ENCODE measurements at places on chromosomes 3 and 15. TPM values are rescaled to one million over a fixed set of nuclear protein-coding genes. Genes with fewer than 3 reads are reported as not detected.
A peak's percentile ranks its signal among the peaks of the same experiment; 100 is the strongest.

- peak; percentile 62 for DNase-seq
These were observed 10.0 kb downstream of the EIF2B5 start for GRCh38 chr3:184145111-184145524.

The CFAP91 gene
- 7.4 TPM for polyA plus RNA-seq

DNA sequence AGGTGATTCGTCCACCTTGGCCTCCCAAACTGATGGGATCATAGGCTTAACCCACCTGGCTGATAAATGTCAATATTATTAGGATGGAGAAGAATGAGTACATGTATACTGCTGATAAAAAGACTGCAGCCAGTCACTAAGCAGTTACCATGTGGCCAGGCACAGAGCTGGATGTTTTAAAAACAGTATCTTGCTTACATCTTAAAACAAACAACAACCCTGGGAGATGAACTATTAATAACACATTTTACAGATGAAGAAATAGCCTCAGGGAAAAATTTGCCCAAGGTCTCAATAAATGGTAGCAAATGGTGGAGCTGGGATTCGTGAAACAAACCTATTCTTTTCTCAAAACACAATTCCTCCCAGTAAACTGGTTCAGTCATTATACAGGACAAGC lies 18.1 kb downstream of the IL17RD start:
- DNase-seq = no peak

DNA sequence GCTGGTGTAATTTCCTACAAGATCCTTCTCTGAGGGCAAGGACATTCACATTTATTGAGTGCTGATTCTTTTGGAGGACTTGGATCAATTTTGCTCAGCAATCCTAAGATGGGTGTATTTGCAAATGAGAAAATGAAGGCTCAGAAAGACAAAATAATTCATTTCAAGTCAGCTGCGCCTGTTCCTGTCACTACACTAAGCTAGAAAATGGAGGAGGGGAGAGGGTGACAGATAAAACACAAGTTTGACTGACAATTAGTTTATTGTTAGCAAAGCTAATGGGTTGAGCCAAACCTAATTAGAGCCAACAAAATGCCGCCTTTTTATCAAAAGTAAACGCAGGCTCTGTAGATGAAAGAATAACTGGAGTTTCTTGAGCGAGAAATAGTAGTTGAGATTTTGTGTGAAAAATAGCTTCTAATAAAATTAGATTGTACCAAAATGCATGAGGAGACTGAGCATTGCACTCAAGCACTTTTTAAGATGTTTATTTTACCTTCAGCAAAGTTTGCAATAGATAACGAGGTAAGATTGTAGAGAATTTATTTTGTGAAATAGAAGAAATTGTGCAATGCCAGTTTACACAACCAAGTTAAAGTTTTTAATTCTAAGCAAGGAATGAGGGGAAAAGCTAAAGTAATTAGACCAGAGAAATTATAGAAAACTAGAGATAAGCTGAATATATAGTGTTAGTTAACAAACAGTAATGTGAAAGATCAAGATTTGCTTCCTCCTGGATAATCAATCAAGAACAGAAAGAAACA lies 39.6 kb upstream of the SECISBP2L start:
- no peak for DNase-seq

The ACP3 gene
- 0.67 TPM for polyA plus RNA-seq

The GOLGA6B gene
- polyA plus RNA-seq = 0.06 TPM

The ZBTB47 gene
- 2.8 TPM for polyA plus RNA-seq
